ENCODE measurements at places on chromosomes 7 and 10. TPM values are rescaled to one million over a fixed set of nuclear protein-coding genes. Genes with fewer than 3 reads are reported as not detected.

Gene PRSS37
- not detected for total RNA-seq

Gene HOXA9
- 70.8 TPM for total RNA-seq

Gene MUC12
- total RNA-seq: not detected

Gene TET1
- total RNA-seq: 3.1 TPM

Gene FAM20C
- 34.9 TPM for total RNA-seq

Gene TMEM196
- total RNA-seq: 0.17 TPM

Gene PSMC2
- 228 TPM for total RNA-seq

Gene TRPV6
- not detected for total RNA-seq

Gene RBP3
- not detected for total RNA-seq

All from renal cortical epithelial cell (primary cell).